Stimulated activated CD8-positive, alpha-beta memory T cell treated with anti-CD3 and anti-CD28 coated beads, Interleukin-15, amount 100 ng/mL, for 1 hour (primary cell): ENCODE measurements at places on chromosomes 5 and 9.

GRCh38 chr5:129245489-129245888 lies 150.9 kb downstream of the ISOC1 start:
- no peak for DNase-seq

GRCh38 chr9:101477736-101478135 lies 42.2 kb upstream of the ALDOB start:
- DNase-seq = no peak

GRCh38 chr9:107637421-107638420 lies 148.2 kb upstream of the KLF4 start:
- DNase-seq = no peak

- no peak for DNase-seq
Observed at GRCh38 chr5:110757118-110757729, 18.4 kb downstream of the SLC25A46 start.

DNA sequence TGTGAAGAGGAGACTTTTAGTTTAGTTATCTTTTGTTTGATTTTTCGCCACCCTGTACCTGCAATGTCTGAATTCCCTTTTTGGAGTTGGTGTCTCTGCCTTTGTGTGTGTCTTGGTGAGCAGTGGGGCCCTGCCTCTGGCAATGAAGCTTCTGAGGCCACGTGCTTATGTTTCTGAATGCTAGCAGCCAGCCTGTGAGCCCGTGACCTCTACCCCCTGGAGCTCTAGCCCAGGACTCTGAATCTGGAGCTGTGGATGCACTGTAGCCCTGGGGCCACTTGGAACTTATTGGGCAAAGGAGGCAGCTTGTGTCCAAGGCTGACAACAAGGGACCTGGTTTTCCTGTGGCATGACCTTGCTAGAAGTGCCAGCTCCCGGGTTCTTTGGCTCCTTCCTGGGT lies 19.4 kb downstream of the ENTREP1 start:
- no peak for DNase-seq

- no peak for DNase-seq
Observed at GRCh38 chr5:169656125-169656901, 19.2 kb downstream of the DOCK2 start.

- DNase-seq = no peak
Observed at GRCh38 chr9:36398745-36399144, 1.3 kb downstream of the RNF38 start.

GRCh38 chr5:149348518-149348917 lies 3.2 kb downstream of the GRPEL2 start:
- DNase-seq = no peak

DNA sequence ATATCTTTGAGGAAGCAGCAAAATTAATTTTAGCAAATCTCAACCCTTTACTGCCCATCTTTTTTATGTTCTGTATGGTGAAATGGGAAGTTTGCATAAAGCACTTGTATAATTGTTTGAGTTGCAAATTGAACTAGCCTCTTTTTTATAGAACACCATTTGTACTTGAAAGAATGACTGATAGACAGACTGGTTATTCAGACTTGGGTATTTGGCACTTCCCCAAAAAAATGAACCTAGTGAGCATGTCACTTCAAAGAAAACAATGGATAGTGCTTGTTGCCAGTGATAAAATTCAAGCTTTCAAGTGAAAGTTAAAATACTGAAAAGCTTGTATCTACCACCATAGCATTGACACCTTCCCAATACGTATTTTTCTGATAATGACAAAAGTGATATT lies 115.8 kb downstream of the ERCC6L2 start:
- no peak for DNase-seq
